NCI-H2171 (cell line): ENCODE measurements at places on chromosomes 12 and 14.

GRCh38 chr12:96190413-96191108 lies 3.6 kb upstream of the ELK3 start:
- no peak for DNase-seq

DNA sequence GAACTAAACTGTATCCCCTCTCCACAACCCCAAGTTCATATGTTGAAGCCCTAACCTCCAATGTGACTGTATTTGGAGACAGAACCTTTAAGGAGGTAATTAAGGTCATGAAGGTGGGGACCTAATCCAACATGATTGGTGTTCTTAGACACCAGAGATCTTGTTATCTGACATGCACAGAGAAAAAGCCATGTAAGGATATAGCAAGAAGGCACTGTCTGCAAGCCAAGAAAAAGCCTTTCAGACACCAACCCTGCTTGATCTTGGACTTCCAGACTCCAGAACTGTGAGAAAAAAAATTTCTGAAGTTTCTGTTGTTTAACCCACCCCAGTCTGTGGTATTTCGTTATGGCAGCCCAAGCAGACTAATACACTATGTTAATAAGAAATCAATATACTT lies 62.2 kb upstream of the CFL2 start:
- DNase-seq = no peak

DNA sequence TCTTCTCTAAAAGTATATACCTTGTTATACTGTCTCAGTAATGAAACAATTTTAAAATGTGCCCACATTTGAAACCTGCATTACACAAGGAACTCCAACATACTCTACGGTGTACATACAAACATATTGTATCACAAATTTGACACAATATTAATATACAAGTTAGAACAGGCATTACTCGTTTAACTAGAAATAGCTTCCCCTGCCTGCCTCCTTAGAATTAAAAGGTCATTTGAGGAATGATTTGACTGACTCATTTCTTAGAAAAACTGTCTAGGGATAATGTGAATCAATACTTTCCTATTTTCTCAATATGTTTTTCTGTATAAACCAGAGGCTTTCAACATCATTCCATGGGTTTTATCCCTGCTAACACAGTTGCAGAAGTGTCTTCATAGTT lies 73.7 kb downstream of the STON2 start:
- DNase-seq = no peak

- no peak for DNase-seq
Measured at GRCh38 chr12:116595672-116596071, 36.5 kb downstream of the MAP1LC3B2 start.

DNA sequence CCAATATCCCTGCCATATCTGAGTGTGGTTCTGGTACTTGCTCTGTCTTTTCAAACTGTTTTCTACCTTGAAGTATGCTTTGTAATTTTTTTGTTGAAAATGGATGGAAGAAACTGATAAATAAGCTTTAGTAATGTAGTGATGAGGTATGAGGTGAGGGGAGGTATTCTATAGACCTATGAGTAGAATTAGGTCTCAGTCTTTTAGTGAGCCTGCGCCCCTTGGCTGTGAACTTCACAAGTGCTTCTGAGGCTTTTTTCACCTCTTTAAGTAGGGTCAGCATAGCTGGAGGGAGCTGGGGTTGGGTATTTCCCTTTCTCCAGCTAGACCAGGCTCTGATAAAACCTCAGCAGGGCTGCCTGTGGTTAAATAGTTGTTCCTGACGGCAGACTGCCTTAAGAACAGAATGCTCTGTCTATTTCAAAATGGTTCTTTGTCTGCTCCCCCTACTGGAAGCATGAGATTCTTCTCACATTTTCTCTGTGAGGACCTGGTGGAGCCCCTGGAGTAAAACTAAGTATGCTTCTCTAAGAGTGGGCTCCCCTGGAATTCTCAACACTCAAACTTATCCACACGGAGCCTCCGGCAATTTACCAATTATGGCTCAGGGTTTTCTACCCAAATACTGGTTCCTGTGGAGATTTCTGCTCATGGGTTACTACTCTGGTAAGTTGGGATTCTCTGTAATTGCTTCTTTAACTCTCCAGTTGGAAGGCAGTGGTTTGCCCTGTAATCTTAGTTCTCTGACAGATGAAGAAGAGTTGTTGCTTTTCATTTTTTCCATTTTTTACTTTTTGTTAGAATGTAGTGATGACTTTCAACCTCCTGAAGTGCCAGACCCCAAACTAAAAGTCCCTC lies 13.1 kb downstream of the KRT5 start:
- DNase-seq = no peak

- DNase-seq = no peak
Measured at GRCh38 chr12:40937891-40938290, 245.7 kb downstream of the CNTN1 start.

- no peak for DNase-seq
Measured at GRCh38 chr12:113948151-113948914, 17.8 kb downstream of the RBM19 start.

- no peak for DNase-seq
Measured at GRCh38 chr14:58640959-58641358, 3.2 kb downstream of the DACT1 start.

DNA sequence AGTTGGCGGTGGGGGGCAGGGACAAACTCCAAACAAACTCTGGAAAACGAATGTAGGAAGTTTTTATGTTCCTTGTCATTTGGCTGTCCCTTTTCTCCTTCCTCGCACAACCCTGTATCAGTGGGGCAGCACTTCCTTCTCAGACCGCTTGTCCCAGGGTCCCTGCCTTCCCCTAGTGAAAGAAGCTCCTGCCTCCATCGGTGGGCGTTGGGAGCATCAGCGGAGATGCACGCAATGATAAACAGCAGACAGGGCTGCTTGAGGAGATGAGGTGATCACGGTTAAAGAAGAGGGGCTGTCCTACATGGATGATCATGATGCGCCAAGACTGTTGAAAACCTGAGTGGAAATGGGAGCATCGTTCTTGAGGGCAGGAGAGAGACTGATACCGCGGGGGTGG lies 620 bp downstream of the C1S start:
- no peak for DNase-seq

DNA sequence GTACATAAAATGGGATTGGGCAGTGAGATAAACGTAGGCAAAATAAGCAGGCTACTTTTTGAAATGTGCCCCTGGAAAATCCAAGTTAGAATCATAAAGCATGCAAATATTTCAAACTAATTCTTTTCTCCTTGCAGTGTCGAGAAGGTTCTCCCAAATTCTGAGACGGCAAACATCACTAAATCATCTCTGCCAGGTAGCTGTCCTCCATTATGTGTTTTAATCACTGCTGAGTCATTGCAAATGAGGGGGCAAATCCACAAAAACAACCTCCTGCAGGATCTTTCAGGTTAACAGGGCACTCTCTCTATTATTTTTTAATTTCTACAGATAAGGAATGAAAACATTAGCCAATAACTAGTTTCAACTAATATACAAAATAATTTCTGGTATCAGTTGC lies 63.2 kb upstream of the RIC8B start:
- DNase-seq = no peak

GRCh38 chr14:87045246-87045645 lies 947.7 kb downstream of the GALC start:
- DNase-seq = no peak
